Karpas-422 (cell line): ENCODE measurements at places on chromosomes 2 and 18.

GRCh38 chr2:106342831-106343251 is 125.4 kb downstream of the RGPD3 start:
- no peak overlapping the region for H3K4me3 ChIP-seq
- H3K4me1 ChIP-seq: no peaks in the 10 kb centered on the region
- H3K27me3 ChIP-seq: no peaks in the 10 kb centered on the region
- H3K27ac ChIP-seq: no peak overlapping the region
- DNase-seq: no peak
- no peaks in the 10 kb centered on the region for H3K36me3 ChIP-seq

GRCh38 chr2:216583147-216583546 is 50.1 kb upstream of the IGFBP2 start:
- no peak for DNase-seq
- H3K27ac ChIP-seq: no peak overlapping the region
- H3K4me1 ChIP-seq: no peaks in the 10 kb centered on the region; the same call in 1 of the 2 replicates
- H3K4me3 ChIP-seq: no peak overlapping the region
- H3K27me3 ChIP-seq: no peaks in the 10 kb centered on the region
- H3K36me3 ChIP-seq: no peaks in the 10 kb centered on the region

DNA sequence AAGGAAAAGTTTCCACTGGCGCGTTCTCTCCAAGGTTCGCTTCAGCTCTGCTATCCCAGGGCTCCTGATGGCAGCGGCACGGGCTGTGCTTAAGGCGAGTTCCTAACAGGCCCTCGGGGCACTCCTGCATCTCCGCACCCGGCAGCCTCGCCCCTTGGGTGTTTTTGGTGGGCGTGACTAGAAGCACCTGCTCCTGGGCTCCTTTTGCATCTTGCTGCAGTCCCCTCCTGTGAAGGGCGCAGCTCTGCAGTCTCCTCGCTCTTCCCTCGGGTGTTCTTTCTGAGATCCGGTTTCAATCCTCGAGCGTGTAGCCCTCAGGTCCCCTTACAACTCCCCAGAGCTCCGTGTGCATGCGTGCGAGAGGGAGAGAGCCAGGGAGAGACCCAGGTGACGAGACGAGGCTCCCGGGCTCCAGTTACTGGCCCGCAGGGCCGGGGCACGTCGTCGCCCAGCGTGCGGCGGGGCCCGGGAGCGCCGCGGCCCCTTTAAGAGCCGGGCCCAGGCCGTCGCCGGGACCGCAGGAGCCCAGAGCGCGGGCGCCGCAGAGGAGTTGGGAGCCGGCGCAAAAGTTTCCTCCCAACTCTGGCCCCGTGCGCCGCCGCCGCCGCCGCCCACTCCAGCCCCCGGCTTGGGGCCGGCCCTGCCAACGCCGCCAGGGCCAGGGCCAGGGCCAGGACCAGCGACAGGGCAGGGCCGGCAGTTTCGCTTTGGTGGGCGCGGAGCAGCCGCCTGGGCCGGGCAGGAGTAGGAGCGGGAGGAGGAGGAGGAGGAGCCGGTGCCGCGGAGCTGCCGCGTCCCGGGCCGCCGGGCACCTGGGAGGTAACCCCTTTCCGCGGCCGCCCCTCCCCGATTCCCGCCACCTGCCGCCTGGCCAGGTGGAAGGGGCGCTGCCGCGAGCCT is at the start of gene PARD3B:
TSS of gene PARD3B (plus strand) at position 515 of the 900 bp plus-strand sequence. CDS start 525 bp downstream, outside the sequence.
- H3K4me1 ChIP-seq: no peaks in the 10 kb centered on the region
- H3K27ac ChIP-seq: no peak within 1 kb of the TSS
- H3K4me3 ChIP-seq: no peak within 1 kb of the TSS
- H3K27me3 ChIP-seq: no peaks in the 10 kb centered on the region

DNA sequence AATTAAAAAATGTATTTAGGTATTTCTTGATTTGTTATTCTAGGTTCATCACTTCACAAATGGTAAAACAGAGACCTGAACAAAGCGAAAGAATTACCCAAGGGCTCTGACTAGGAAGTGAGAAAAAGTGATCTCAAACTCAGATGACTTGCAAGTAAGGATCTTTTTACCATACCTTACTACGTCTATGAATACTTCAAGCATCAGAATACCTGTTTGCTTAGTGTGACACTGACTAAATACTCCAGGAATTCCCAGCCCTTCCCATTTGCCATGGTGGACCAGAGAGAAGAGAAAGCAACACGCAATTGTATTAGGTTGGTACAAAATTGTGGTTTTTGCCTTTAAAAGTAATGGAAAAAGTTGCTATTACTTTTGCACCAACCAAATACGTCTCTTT is 35.8 kb upstream of the FIGN start:
- H3K27ac ChIP-seq: no peak overlapping the region
- no peaks in the 10 kb centered on the region for H3K27me3 ChIP-seq
- H3K36me3 ChIP-seq: no peaks in the 10 kb centered on the region
- H3K4me3 ChIP-seq: no peak overlapping the region

DNA sequence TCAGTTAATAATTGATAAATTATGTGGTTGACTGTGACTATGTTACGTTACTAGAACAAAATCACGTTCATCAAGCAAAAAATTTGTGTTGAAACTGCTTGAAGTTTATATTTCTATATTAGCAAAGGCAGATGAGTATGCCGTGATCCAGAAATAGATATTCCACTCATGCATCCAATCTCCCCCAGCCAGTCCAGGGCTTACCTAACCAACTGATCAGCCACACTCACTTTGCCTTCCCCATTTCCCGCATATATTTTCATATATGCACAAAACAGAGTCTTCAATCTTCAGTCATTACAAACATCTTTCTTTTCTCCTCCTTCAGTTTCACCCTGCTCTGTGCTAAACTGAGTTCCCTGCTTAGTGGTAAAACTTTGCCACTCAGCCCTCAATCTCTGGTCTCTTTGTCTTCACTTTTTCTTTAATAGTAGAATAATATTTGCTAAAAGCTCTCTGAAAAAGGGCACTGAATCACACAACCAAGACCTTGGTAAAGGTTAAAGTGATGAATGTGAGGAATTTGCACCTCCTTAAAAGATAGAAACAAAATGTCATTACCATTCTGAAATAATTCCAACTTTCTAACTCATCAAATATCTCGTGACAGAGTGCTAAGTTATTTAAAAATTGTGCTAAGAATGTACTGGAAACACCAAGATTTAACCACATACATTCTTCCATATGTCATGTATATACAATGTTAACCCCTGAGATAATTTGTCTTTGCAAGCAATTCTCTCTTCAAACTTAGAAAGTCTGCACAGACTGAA is 893.2 kb upstream of the CRIM1 start:
- no peaks in the 10 kb centered on the region for H3K36me3 ChIP-seq
- DNase-seq: no peak
- H3K27me3 ChIP-seq: no peaks in the 10 kb centered on the region
- H3K4me3 ChIP-seq: no peak overlapping the region

DNA sequence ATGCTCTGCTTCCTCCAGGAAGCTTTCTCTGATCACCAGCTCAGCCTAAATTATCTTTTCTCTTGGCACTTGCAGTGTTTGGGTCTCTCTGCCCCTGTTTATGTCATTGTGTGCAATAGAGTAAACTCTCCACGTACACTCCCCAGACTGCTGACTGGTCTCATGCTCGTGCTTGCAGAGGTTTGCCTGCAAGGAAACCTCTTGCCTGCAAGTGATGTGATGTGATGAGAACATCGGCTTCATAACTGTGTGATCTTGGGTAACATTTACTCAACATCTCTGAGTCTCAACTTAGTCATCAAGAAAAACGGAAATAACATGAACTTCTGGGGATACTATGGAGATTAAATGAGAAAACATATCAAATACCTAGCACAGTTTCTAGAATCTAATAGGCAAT is 92.3 kb downstream of the BIN1 start:
- DNase-seq: no peak
- H3K4me3 ChIP-seq: no peak overlapping the region
- no peaks in the 10 kb centered on the region for H3K27me3 ChIP-seq
- H3K36me3 ChIP-seq: no peaks in the 10 kb centered on the region
- H3K4me1 ChIP-seq: no peaks in the 10 kb centered on the region
- no peak overlapping the region for H3K27ac ChIP-seq

DNA sequence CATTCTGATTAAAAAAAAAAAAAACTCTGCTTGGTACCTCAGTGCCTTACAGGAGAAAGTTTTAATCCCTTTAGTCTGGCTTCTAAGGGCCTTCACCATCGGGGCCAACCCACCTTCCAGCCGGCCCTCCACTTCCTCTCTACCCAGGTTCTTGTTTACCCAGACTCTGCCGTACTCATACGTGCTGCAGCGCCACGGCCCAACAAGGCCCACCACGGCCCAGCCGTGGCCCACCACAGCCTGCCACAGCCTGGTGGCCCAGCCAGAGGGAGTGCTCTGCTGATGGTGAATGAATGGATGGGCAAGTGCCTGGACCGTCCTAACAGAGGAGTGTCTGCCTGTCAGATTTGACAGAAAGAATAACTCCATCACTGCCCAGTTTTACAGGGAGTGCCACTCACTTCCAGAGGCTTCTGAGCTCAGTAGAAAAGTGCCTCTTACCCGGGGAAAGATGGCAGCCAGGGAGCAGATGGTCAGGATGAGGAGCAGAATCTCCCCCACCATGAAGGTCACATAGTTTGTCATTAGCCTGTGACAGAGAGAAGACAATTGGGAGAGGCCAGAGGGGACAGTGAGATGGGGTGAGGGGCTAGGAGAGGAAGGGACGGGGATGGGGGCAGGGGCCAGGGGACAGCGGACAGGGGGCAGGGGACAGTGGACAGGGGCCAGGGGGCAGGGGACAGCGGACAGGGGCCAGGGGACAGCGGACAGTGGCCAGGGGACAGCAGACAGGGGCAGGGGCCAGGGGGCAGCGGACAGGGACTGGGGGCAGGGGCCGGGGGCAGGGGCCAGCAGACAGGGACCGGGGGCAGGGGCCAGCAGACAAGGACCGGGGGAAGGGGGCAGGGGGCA is 38.2 kb downstream of the CENPO start:
- H3K27ac ChIP-seq: no peak overlapping the region
- peaks cover 4% of the 10 kb centered on the region; the same call in 1 of the 2 replicates for H3K36me3 ChIP-seq
- H3K4me1 ChIP-seq: peaks cover 9% of the 10 kb centered on the region
- no peak for DNase-seq
- no peaks in the 10 kb centered on the region for H3K27me3 ChIP-seq
- H3K4me3 ChIP-seq: no peak overlapping the region

- peaks cover 21% of the 10 kb centered on the region for H3K4me1 ChIP-seq
- no peak for DNase-seq
- H3K4me3 ChIP-seq: no peak overlapping the region
- H3K27me3 ChIP-seq: no peaks in the 10 kb centered on the region
- H3K36me3 ChIP-seq: peaks cover 16% of the 10 kb centered on the region; the same call in 1 of the 2 replicates
Observed at GRCh38 chr18:23460285-23461273, 7.5 kb downstream of the RIOK3 start.

- no peak for DNase-seq
- no peak overlapping the region for H3K27ac ChIP-seq
- 0 out of 2 replicates have a peak, but pooled peaks cover 5% of the 10 kb centered on the region for H3K27me3 ChIP-seq
Observed at GRCh38 chr18:26723981-26724380, 141.5 kb downstream of the AQP4 start.

DNA sequence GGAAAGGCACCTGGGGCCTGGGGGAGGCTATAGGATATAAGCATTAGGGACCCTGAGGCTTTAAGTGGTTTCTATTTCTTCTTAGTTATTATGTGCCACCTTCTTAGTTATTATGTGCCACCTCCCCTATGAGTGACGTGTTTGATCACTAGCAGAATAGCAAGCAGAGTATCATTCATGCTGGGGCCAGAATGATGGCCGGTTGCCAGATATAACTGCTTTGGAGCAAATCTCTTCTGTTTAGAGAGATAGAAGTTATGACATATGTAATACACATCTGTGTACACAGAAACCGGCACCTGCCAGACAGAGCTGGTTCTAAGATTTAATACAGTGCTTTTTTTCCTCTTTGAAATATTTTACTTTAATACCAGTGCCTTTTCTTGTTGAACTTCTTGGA is 29.4 kb downstream of the LIPG start:
- no peaks in the 10 kb centered on the region for H3K27me3 ChIP-seq
- H3K4me3 ChIP-seq: no peak overlapping the region
- peak; percentile 31 for DNase-seq

- H3K4me3 ChIP-seq: no peak overlapping the region
- H3K4me1 ChIP-seq: no peaks in the 10 kb centered on the region
- H3K27ac ChIP-seq: no peak overlapping the region
- no peaks in the 10 kb centered on the region for H3K27me3 ChIP-seq
- H3K36me3 ChIP-seq: no peaks in the 10 kb centered on the region
- no peak for DNase-seq
Observed at GRCh38 chr2:229230256-229230655, 40.8 kb downstream of the PID1 start.

DNA sequence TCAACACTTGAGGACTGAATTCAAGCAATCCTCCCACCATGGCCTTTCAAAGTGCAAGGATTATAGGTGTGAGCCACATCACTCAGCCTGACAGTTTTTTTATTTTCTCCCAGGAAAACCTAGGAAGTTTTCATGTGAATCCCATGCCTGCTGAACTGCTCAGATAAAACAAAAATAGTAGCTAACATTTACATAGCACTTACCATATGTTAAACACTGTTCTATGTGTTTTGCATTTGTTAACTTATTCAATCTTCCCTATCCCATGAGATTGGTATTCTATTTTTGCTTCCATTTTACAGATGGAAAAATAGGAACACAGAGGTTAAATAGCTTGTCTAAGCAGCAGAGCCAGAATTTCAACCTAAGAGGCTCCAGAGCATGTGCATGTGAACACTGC is 157.4 kb upstream of the KCTD1 start:
- no peaks in the 10 kb centered on the region for H3K4me1 ChIP-seq
- DNase-seq: no peak
- H3K4me3 ChIP-seq: no peak overlapping the region

DNA sequence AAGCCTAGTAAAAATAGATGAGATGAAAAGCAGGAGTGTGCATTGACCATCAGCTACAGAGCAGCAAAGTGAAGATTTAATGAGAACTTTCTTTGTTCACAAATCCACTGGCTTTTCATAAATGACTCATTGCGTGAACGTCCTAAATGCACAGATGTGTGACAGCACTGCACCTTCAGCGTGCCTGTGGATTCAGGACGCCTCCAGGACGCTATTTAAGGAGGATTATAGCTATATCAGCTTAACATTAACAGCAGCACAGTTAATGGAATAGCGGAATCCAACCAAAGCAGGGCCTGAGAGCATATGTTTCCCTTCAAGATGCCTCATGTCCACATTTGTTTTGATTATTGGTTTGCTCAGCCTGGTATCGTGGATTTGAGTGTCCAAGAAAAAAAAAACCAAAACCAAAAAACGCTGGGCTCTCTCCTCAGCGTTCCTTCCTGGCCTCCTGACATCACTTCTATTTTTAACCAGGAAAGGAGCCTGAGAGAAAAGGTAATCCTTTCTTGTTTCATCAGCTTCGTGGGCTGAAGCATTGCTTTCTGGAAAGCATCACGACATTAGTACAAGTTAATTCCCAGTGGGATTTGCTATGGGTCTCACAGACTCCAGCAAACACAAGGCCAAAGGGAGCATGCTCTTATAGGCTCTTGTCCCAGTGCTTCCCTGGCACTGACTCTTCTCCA is 447.0 kb upstream of the SMIM21 start:
- H3K4me1 ChIP-seq: no peaks in the 10 kb centered on the region
- no peak overlapping the region for H3K27ac ChIP-seq
- DNase-seq: no peak
- no peak overlapping the region for H3K4me3 ChIP-seq
- H3K36me3 ChIP-seq: no peaks in the 10 kb centered on the region
